ENCODE measurements at places on chromosomes 2 and 18.

GRCh38 chr18:57051021-57051656 is 95.7 kb upstream of the BOD1L2 start:
- DNase-seq = no peak

GRCh38 chr2:203543898-203544328 is 8.8 kb upstream of the RAPH1 start:
- DNase-seq = no peak

DNA sequence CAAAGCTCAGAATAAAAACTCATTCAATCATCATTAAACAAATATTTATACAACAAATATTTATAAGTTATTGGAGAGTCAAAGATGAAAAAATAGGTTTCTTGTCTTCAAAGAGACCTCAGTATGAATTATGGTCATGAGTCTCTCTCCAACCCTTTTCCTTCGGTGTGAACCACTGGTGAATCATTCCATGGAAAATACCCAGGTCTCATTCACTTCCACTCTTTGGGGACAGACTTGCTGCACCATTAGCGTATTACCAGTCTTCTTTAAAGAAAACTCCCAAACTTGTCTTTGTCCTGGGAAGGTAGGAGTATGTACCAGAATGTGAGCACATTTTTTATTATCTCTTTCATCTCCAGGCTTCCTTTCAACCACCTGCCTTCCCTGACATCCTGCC is 257.4 kb upstream of the RBMS1 start:
- DNase-seq = no peak

DNA sequence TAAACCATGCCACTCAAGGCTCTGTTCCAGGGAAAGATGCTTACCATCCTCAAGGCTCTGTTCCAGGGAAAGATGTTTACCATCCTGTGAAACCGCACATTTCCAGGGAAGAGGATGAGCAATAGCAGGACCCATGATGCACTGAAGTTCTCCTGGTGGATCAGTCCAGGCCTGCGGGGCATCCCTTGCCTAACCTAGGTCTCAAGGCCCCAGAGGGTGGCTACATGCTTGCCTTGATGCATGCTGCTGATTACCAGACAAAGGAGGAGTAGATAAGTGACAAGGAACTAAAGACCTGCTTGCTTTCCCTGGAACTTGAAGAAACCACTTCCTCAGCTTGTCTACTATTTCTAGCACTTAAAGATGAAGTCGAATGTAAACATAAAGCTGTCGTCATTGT is 111.0 kb upstream of the LINC00305 start:
- no peak for DNase-seq

DNA sequence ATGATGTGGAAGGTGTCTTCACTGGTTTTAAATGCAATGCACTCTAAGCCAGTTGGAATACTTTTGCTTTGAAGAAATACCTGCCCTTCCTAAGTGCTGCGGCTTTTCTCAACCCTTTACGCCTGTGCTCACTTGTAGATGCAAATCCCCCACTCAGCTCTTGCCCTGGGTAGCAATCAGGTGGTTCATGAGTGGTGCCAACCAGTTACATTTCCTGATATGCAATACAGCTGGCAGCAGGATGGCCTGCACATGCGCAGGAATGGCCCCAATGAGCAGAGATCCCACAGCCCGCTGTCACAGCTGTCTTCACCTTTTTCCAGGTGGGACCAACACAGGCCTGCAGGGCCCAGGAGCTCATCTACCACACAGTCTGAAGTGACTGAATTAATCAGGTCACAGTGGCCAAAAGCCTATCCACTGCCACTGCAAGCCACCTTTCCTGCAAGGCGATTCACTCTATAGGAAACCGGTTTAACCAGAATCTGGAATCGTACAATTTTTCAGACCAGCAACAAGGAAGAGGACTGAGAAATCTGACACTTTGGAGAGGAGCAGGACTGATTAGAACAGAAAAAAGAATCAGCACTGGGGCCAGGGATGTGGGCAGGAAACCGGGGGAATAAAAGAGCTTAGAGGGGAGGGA is 247.8 kb downstream of the MYT1L start:
- no peak for DNase-seq

GRCh38 chr2:59462422-59463197 is 1090.8 kb downstream of the BCL11A start:
- no peak for DNase-seq

- DNase-seq = no peak
Measured at GRCh38 chr2:142857256-142858164, 20.0 kb upstream of the KYNU start.

DNA sequence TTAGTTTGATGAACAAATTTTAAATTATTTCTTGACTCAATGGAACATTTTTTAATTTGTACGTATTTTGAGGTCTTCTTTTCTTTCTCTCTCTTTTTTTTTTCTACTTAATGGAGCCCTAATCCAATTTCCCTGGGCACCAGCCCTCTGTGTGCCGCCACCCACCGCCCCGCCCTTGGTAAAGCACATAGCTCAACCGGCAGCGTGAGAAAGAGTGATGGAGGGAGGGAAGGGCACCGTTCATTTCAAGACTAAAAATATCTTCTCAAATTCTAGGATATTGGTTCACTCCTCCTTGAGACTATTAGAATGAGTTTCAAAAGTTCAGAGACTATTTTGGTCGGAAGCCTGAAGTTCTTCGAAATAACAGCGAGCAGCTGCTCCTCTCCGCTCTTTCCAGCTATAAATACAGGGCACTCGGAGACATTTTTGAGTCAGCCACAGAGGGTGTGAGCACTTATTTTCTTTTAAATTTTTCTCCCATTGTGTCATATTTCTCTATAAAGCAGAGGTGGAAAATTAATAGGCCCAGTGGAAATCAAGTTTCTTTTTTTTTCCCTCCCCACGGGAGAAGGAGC is 731.7 kb upstream of the ID2 start:
- no peak for DNase-seq

- DNase-seq = no peak
Measured at GRCh38 chr18:80112624-80113248, 3.7 kb downstream of the ADNP2 start.

- no peak for DNase-seq
Measured at GRCh38 chr2:23801396-23801795, 125.5 kb downstream of the ATAD2B start.

- no peak for DNase-seq
Measured at GRCh38 chr2:22855761-22856184, 529.2 kb upstream of the KLHL29 start.

DNA sequence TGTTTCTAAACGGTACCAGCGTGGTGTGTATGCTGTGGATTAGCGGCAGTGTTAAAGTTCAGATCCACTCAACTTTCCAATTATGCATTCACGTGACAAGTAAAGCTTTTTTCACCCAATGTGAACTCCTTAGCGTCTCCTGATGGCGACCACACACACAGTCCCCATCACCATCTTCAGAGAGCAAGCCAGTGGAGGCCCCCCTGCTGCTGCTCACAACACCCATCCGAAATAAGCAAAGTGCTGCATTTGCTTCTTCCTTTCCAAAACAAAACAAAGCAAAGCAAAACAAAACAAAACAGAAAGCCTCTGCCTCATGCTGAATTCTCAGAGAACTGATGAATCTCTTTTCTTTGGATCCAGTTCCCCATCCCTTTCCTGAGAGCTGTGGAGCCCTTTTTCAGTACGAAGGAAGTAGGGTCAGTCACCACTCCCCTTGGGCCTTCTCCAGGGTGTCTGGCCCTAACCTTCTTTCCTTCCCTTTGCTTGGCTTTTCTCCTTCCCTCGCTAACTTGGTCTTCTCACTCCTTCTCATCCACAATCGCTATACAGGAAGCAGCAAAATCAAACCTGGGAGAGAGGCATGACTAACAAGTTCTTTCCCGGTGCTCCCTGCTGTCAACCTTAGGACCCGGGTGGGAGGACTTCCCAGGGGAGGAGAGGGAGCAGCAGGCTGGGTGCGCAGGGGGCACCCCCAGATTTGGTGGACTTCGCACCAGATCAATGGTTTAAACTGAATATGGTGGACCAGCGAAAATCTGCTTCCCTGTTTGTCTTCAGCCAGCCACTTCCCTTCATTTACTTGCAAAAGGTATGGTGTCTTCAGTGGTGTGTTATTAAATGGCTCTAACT is 56.0 kb downstream of the NRP2 start:
- no peak for DNase-seq

DNA sequence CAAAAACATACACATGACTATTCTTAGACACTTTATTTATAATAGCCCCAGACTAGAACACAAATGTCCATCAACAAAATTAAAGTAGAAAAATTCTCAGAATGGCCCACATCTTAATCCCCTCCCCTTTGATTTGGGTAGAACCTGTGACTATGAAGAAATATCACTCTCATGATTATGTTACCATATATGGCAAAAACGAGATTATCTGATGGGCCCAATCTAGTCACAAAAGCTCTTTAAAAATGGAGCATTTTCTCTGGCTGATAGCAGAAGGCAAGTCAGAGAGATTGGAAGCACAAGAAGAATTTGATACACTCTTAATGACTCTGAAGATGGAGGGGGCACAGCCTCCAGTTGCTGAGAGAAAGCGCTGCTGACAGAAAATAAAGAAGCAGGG is 39.6 kb downstream of the METTL4 start:
- no peak for DNase-seq

- DNase-seq = no peak
Measured at GRCh38 chr2:145682546-145683157, 1162.7 kb upstream of the ZEB2 start.

- no peak for DNase-seq
Measured at GRCh38 chr18:62670573-62670972, 44.8 kb upstream of the PHLPP1 start.

GRCh38 chr2:183037074-183037552 is 1.1 kb downstream of the NCKAP1 start:
- no peak for DNase-seq

DNA sequence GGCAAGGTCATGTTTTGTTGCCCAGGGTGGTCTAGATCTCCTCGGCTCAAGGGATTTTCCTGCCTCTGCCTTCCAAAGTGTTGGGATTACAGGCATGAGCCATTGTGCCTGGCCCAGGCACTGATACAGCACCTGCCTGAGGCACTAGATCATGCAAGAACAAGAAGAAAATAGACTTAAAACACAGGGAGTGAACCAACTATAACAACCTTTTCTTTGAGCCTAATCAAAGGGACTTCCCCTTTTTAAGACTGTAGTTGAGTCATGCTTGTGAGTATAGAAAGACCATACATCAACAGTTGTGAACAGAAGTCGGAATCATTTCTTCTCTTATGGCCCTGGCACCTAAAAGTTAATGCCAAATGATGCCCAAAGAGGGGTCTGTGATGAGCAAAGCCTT is 47.9 kb upstream of the MAPRE2 start:
- no peak for DNase-seq

- no peak for DNase-seq
Measured at GRCh38 chr2:172207911-172208310, 105.2 kb upstream of the DLX2 start.

- DNase-seq = peak; percentile 48
Measured at GRCh38 chr18:55384551-55385275, 203.3 kb downstream of the TCF4 start.

- peak; percentile 60 for DNase-seq
Measured at GRCh38 chr2:135829378-135830135, 7.4 kb downstream of the LCT start.

GRCh38 chr2:75146606-75147332 is 52.6 kb downstream of the TACR1 start:
- DNase-seq = no peak

DNA sequence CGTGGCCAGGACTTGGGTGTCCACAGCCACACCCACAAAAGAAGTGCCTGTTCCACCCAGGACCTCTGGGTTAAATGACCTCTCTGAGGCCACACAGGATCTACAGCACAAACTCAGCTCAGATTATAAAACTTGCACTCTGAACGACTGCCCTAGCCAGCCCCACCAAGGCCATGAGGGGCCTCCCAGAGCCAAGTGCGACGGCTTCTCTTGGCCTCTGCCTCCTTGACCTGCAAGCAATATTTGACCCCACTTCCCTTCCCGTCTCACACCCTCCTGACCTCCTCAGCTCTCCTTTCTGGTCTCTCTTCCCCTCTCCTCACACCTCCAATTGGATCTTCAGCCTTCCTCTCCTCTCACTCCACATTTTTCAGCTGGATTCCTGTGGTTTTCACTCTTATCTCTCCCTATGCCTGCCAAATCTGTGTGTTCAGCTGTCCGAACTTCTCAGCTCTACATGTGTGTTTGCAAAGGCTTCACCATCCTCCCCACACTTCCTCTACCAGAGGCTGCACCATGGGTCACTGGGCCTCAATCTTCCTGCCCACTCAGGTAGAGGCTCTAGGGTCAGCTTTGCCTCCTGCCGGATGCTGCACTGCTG is 25.3 kb upstream of the STEAP3 start:
- DNase-seq = no peak

DNA sequence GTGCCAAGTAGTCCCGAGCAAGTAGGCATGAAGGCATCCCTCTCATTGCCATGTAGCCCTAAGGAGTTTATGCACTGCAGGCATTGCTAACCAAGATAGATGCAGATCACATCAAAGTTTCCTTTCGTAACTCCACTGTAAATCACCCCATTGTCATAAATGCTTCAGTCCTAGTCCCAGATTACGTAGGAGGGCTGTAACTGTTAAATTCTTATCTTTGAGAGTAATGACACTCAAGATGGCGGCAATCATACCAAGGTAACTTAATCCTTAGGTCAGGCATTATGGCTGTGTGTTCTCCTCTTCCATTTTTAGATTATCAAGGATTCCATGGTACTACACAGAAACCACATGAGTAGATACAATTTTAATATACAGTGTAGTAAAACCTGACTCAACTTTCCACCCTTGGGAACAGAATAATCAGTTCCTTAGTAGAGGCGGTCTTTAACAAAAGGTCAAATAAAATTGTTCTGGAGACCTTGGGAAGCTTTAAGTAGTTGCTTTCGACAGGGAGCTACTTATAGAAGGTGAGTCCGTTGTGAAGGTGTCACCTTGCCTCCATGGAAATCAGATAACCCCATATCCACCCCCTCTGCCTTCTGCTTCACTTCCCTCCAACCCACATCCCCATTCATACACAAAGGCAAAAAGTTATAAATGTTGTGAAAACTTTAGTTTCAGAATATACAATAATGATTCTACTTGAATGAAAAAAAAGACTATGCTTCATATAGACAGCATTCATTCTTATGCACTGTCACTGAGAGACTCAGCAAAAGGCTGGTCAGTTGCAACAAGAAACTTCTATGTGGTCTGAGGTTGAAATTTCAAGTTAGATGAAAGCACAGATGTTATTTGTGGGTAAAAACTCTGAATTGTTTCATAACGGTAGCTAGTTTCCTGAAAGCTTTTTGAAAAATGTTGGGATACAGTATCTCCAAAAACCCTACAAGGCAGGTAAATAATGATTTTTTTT is 64.8 kb upstream of the GALNT5 start:
- DNase-seq = no peak

Data from COR-L47 (cell line).